ENCODE measurements at places on chromosomes 16 and 17.

- no peak for DNase-seq
Measured at GRCh38 chr17:34371405-34372100, 8.5 kb upstream of the CCL1 start.

DNA sequence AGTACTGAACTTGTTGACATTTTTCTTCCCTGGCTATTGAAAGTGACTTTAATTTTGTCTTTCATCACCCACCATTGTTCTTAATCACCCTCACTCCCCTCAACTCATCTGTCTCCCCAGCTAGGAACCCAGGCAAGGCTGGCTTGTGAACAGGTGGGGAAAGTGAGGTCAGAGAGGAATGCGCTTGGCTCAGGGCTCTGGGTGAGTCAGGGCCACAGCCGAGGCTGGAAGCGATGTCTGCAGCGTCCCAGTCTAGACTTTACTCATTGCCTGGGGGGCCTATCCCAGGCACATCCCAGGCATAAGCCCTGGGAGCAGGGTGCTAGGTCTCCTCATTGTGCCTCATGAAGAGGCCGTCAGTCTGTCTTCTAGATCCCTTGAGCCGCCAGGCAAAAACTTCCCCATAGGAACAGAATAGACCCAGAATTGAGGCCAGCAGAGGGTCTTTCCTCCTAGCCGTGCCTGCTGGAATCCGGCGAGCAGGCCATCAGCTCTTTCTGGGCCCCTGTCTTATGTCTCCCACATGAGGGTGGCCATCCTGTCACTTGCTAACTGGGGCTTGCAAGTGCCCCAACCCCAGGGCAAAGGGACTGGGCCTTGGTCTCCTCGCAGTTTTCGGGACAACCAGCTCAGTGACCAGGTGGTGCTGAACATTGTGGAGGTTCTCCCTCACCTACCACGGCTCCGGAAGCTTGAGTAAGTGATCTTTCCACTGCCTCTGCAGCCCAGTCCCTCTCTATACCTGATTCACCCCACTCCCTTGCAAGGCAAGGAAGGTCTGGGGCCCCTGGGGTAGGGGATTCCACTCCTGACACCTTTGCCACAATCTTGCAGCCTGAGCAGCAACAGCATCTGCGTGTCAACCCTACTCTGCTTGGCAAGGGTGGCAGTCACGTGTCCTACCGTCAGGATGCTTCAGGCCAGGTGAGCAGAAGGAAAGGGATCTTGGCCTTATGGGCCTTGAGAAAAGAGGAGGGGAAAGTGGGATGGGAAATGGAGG lies 40.1 kb downstream of the NLRC5 start:
- DNase-seq = no peak

- no peak for DNase-seq
Measured at GRCh38 chr16:62965831-62966230, 929.6 kb upstream of the CDH8 start.

- no peak for DNase-seq
Measured at GRCh38 chr17:59369031-59369975, 37.8 kb downstream of the YPEL2 start.

- no peak for DNase-seq
Measured at GRCh38 chr17:223723-224471, 42.4 kb upstream of the DOC2B start.

DNA sequence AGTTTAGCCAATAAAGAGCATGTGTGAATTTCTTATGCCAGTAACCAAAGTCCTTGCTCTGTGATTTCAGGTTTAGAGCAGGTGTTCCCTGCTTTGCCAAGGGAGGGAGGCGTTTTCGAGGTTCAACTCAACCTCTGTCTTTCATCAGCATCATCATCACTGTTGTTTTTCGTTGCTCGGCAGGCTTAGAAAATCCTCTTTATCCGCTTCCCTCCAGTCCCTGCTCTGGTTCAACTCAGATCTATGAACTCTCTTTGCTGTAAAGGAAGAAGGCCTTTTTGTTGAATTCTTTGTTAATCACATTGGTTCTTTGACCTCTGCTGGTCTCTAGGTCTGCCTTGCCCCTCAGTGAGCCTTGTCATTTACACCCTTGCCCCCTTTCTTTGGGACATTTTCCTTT lies 243.9 kb upstream of the RBFOX1 start:
- DNase-seq = no peak

GRCh38 chr17:79792984-79793923 lies 3.6 kb downstream of the CBX8 start:
- no peak for DNase-seq

DNA sequence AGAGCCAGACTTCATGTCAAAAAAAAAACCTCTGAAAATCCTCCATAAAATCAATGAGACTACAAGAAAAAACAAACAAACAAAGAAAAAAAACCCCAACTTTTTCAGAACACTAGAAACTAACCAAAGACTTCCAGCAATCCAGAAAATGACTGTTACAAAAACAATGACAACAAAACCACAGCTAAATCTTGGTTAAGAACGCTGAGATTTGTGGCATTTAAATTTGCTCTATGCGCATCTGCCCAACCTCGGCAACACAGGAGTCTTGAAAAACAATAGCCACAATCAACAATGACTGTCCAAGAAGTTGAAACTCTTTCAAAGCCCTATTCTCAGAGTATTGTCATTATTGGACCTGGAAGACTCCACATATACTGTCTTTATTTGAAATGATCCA lies 402.4 kb downstream of the ZFHX3 start:
- DNase-seq = no peak

GRCh38 chr16:23296994-23297393 lies 5.1 kb upstream of the SCNN1B start:
- DNase-seq = no peak

GRCh38 chr16:85556456-85557082 lies 56.6 kb upstream of the GSE1 start:
- DNase-seq = peak; percentile 50

DNA sequence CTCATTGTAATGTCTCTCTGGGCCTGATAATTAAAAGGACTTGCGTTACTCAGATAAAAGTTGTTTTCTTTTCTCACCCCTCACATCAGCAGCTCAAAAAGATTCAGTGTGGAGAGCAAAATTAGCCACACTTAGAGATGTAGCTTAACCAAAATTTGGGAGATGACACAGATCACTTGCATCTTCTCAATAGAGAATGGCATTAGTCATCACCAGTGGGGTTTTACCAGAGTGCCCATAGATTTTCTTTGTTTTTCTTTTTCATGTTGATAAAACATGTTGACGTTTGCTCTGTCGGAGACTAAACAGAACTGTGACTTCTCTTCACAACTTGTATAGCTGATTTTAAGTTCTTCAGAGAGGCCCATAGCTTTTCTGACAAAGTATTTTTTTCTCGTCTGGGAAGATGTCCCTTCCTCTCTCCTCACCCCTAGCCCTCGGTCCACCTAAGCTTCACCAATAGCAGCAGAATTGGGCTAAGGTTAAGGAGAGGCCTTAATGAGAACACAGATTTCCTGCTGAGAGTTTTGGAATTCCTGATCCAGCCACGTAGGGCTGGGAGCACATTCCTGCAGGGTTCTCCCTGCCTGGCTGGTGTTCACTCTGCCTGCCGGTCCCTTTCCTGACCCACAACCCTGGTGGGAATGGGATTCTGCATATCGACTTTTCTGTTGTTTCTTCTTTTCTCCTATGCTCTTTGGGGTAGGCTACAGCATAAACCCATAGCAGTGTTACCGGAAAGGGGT lies 92.6 kb downstream of the CACNG3 start:
- no peak for DNase-seq

DNA sequence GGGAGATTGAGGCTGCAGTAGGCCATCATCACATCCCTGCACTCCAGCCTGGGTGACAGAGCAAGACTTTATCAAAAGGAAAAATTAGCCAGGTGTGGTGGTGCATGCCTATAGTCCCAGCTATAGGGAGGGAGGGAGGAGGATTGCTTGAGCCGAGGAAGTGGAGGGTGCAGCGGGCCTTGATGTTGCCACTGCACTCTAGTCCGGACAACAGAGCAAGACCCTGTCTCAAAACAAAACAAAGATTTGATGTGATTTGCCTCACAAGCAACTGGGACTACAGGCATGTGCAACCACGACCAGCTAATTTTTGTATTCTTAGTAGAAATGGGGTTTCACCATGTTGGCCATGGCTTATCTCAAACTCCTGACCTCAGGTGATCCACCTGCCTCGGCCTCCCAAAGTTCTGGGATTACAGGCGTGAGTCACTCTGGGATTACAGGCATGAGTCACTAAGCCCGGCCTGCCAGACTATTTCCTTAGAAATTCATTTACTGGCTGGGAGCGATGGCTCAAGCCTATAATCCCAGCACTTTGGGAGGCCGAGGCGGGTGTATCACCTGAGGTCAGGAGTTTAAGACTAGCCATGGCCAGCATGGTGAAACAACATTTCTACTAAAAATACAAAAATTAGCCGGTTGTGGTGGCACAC lies 11.5 kb downstream of the UBE2G1 start:
- DNase-seq = no peak

GRCh38 chr17:60597297-60597696 lies 2.7 kb upstream of the PPM1D start:
- no peak for DNase-seq

DNA sequence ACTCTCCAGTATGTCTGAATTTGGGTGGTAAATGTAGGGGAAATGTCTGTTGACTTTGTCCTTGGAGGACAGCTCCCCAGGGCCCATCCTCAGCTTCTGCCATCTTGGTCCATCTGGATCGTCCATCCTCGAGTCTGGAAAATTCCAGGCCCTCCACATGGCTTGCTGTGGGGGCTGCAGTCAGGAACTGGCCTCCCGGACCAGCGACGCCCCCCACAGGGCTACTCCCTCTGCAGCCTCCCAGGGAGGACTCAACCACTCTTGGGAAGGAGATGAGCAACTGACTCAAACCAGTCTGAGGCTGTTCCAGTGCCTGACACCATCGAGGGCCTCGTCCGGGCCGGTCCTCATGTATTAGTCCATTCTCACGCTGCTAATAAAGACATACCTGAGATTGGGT lies 5.5 kb upstream of the ZG16B start:
- DNase-seq = no peak

- DNase-seq = no peak
Measured at GRCh38 chr17:17151962-17152361, 54.2 kb downstream of the PLD6 start.

DNA sequence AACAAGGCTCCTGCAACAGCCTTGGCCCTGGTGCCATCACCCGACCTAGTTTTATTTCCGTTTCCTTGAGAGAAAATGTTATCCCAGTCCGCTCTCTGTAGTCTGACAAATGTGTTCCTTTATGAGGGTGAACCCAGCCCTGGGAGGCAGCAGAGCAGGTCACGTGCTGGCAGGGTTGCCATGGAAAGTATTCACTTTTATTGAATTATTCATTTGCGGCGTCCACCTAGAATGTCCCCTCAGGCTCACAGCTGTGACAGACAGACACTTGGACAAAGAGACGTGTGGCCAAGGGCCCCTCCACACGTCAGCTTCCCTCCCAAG lies 90.0 kb downstream of the WSCD1 start:
- DNase-seq = no peak

DNA sequence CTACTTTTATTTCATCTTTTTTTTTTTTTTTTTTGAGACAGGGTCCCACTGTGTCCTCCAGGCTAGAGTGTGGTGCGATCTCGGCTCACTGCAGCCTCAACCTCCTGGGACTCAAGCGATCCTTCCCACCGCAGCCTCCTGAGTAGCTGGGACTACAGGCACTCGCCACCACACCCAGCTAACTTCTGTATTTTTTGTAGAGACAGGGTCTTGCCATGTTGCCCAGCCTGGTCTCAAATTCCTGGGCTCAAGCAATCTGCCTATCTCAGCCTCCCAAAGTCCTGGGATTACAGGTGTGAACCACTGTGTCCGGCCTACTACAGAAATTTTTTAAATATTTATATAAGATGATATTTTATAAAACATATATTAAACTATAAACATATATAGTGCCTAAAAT lies 4.8 kb downstream of the MYO18A start:
- DNase-seq = no peak

DNA sequence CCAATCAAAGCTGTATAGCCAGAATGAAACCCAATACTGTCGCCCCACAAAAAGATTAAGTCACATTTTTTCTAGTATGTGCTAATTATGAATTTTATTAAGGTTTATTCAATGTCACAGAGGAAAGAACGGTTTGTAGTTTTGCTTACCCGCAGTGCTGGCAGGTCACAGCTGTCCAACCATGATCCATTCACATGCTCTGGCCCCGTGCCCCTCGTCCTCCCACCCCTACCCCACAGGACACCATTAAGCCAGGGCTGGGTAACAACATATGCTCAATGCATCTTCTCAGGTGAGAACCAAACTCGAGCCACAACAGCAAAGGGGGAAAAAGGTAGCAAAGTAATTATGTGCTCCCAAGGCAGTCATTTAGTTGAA lies 589 bp upstream of the FBF1 start:
- DNase-seq = no peak
